ENCODE measurements at places on chromosomes 1 and 21. TPM values are rescaled to one million over a fixed set of nuclear protein-coding genes. Genes with fewer than 3 reads are reported as not detected.

DNA sequence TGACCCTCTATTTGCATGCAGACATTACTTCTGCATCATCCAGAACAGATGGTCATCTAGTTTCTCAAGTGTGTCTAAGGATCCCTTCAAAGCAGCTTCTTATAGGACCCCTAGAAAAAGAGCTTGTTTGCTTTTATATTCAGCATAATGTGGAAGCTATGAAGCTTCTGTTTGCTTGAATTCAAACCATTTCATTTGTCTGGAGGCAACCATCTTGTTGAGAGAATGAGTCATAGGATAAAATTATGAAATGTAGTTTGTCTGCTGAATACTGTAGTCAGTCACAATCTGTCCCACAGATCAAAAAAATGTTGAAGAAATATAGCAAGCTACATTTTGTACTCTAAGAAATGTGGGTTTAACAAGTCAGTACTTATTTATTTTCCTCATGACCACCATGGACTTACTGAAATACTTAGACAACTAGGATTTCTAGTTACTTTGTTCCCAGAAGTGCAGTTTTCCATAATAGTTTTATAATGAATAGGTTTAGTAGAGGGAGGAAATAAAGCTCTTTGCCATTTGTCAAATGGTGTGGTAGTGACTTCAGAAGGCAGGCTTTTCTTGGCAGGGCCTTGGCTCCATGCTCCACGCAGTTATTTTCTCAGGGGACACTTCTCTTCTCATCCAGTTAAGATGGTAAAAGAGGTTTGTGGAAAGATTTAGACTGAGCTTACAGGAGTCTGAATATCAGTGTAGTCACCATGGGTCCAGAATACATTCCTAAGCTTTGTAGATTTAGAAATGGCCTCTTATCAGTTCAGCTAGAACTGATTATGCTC is 74.8 kb upstream of the DEPDC1 start:
- DNase-seq: no peak

The SAMD13 gene
- 3.9 TPM for total RNA-seq

DNA sequence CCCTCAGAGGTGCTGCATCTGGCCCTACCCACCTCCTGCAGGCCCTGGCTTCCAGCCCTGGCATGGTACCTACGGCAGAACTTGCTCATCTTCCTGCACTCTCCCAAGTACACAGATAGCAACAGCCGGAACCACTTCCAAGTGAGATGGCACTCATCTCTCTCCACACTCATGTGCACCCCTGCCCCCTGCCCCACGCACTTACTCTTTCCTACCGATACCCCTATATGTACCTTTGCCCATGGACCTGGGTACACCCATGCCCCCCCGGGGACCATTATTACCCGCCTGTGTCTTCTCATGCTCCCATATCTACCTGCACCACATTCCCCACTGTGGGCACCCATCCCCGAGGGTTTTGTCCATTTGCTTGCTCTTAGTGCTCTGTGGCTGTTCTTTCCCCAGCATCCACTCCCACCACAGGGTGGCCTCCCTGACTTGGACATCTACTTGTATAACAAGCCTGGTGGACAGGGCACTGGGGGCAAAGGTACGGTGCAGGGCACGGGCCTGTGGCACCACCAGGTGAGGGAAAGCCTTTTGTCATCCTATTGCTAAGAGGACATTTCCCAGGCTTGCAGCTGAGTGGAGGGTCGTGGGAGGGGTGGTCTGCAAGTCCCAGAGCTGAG is 14.7 kb downstream of the HYI start:
- no peak for DNase-seq

DNA sequence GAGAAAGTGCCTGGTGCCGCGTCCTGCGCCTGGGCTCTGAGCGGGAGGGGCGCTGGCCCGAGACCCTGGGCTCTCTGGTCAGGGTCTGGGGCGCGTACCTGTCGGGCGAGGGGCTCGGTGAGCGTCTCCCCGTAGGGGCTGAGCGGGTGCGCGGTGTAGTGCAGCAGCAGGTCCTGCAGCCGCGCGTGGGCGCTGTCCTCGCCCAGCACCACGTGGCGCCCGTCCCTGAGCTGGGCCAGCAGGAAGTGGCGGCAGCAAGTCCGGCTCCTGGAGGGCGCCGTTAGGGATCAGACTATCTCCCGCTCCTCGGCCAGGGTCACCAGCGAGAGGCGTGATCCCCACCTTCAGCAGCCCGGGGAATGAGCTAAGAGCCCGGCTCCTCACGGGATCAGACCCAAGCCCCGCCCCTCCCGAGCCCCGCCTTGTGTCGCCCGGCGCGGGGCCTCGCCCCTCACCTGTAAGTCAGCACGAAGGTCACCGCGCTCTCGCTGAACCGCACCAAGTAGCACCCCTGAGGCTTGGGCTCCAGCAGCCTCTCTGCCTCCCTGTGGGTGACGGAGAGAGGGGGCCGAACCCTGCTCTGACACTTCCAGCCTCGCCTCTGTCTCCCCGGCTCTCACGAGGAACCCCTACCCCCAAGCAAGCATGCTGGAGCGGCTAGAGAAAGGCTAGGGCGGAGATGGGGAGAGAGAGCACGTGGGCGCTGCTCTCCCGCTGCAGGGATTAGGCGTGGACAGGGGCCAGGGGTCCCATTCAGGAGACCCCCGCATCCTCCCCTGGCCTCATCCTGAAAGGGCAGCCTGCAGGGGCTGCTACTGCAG is 2.7 kb downstream of the SH2D2A start:
- no peak for DNase-seq

DNA sequence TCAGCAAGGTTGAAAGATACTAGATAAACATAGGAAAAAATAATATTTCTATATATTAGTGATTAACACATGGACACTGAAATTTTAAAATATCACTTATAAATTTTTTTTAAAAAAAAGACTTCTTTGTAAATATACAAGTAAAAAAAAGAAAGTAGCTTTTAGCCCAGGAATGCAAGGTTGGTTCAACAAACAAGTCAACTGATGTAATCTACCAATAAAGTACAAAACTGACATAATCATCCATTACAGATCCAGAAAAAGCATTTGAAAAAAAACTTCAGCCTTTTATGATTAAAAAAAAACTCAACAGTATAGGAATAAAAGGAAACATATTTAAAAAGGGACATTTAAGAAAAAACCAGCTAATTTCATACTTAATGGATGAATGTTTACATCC is 48.4 kb downstream of the TRMT1L start:
- DNase-seq: no peak

- DNase-seq: no peak
Measured at GRCh38 chr1:167934426-167935215, 1.9 kb upstream of the DCAF6 start.

DNA sequence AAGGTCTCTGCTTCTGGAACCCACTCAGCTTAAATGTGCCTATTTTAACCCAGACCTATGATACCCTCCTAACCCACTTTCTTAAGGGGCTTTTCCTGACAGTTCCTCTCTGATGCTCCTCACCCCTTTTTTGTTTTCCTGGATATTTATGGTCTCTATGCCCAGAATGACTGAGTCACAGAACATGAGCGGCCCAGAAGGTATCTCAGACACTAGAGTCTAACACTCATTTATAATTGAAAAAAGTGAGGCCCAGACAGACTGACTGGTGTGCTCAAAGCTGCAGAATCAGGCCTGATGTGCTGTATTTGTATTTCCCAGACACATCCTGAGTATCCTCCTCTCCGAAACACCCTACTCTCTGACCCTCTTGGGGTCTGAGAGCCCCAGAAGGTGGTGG is 44.0 kb downstream of the LRRC71 start:
- no peak for DNase-seq

GRCh38 chr1:205631768-205632668 is at the start of gene ELK4:
ELK4 (minus strand) TSS chr1:205632011; CDS start chr1:205623882, 8,129 bp downstream.
- DNase-seq: peak; percentile 99

- DNase-seq: peak; percentile 43
Measured at GRCh38 chr1:175725684-175726083, 17.7 kb downstream of the TNR start.

The RSBN1 gene
- total RNA-seq: 16.6 TPM

DNA sequence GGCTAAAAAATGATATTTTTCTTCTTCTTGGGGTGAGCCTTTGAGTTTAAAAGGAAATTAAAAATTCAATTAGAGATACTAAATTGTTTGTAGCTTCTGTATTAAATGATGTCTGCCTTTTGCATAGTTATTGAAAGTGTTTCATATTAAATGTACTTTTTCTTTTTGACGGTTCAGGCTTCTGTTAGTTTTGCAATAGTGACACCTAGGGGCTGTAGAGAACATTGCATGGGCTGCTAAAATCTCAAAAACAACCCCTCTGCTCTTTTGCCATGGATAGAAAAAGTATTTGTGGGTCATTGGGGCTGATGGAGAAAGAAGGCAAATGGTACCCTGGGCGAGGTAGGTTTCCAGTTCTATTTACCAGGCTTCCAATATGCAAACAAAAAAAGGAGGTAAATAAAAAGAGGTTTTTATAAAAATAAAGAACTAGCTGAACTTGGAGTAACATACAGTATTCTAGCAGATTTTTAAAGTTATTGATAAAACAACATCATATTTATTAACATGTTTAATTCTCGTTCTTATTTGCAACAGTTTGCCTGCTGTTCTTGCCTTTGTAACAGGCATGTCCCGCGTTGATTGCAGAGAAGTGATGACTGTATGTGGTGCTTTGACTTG is 115.4 kb upstream of the HOOK1 start:
- DNase-seq: peak; percentile 90

The DOCK7 gene
- total RNA-seq: 72.2 TPM

- DNase-seq: no peak
Measured at GRCh38 chr1:10451287-10451686, 1.5 kb downstream of the CORT start.

DNA sequence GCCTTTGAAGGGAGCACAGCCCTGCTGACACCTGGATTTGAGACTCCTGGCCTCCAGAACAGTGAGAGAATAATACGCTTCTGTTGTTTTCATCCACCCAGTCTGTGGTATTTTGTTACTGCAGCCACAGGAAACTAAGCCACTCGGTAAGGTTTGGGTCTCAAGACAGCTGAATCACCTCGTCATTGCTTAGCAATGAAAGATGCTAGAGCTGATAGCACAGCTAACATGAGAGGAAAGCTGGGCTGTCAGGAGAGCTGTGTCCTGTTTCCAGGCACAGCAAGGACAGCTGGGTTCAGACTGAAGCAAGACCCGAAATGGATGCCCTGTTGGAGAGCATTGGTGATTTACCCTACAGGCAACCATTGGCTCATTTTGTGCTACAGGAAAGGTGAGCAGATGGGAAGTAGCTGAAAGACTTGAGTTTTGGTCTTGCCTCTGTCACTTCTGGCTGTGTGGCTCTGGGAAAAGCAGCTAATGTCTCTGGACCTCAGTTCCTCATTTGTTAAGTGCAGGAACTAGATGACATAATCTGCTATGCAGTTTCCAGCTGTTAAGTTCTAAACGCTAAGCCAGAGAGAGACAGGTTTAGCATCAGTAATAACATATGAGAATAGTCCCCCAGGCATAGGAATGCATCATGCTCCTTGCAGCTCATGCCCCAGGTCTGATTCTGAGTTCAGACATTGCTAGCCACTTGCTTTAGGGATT is 58.0 kb downstream of the CLIC6 start:
- peak; percentile 51 for DNase-seq

DNA sequence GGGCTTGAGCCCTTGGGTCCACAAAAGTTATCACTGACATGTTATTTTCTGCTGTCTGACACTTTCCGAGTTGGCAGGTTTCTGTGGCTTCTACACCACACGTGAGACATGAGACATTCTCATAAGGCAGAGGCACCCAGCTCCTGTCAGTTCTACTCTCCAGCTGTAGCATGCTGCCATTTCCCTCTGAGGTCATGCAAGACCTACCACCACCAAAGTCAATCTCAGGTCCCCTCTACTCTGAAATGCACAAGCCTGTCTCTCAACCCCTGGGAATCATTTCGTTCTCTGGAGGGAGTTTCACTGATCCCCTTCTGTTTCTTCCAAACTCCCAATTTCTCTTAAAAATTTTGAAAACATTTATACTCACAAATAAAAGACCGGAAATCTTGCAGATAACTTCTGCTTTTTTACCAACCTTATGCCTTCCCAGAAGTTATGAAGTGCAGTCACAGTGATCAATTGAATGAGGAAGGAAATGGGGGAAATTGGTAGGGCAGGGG is 39.5 kb upstream of the CR2 start:
- DNase-seq: no peak

DNA sequence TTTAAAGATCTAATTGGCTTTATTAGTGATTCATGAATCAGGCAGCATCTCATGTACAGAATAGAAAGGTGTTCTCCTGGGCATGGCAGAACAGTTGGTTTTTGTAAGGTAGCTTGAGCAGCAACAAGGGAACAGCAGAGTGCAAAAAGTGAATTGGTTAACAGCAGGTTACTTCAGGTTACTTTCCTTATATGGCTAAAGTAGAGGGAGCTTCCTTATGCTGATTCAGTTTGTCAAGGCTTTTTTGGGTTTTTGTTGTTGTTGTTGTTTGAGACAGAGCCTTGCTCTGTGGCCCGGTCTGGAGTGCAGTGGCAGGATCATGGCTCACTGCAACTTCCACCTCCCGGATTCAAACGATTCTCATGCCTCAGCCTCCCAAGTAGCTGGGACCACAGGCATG is 132.8 kb downstream of the CDC7 start:
- DNase-seq: no peak

GRCh38 chr1:6090996-6091822 is 45.5 kb downstream of the KCNAB2 start:
- no peak for DNase-seq
